ENCODE measurements at places on chromosomes 11 and 22.

DNA sequence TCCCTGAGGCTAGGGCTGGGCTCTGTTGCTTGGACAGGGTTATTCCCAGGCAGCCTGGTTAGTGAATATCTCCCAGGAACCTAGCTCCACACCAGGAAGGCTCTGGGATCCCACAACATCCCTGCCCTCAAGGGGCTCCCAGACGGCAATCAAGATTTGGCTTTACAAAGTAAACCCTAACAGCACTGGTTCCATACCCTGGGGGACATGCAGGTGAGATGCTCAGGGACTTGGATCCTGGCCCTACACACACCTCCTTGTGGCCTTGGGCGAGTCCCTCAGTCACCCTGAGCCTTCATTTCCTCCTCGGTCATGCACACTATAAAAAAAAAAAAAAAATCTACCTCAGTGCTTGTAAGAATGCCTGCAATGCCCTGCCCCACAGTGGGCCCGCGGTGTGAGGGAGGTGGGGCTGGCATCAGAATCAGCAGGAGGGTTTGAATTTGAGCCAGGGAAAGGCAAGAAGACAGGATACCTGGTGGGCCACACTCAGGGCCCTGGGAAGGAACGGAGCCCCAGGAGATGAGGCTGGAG is 86.3 kb downstream of the MORC2 start:
- DNase-seq: no peak

GRCh38 chr22:49629586-49630447 is 197.9 kb downstream of the BRD1 start:
- no peak for DNase-seq

GRCh38 chr11:17463546-17464174 is 13.0 kb downstream of the ABCC8 start:
- no peak for DNase-seq

DNA sequence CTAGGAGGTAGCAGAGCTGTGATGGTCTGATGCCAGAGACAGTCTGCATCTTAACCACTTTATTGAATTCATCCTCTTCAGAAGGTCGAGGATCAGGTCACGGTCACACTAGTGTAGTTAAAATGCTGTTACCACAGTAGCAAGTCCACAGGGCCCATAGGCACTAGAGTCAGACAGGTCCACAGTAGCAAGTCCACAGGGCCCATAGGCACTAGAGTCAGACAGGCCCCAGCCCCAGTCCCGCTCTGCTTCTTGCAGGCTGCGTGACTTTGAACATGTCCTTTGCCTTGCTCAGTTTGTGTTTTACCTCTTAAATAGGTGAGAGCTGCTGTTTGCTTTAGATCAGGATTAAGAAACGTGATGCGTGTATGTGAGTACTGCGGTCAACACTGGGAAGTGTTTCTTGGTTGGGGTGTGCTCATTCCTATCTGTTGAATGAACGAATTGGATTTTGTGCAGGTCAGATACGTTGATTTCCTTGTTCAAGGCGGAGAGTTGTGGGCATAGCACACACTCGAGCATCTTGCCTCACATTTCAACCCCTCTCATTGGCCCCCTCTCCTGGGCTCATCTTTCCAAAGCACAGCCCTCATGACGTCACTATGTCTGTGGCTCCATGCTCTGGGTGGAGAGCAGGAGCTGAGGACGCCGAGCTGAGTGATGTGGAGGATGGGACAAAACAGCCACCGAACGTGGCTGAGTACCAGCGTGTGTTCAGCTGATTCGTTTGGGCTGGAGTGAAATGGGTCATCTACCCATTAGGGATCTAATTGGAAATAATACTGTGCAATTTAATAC is 191.7 kb downstream of the TBC1D22A start:
- no peak for DNase-seq

DNA sequence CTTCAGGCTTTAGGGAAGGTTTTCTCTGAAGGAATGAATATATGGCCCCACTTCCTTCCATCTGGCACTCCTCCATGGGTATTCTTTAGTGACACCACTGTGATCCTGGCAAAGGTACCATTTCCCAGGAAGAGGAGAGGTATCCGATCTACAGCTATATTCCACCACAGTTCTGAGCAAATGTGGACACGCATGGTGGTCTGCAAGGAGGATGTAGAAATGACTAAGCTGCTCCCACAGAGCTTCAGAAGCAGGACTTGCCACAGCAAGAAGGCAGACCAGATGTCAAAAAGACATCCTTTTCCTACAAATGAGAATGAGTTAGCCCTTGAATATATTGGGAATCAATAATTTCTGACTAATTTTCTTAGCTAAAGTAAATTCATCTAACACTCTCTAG is 45.5 kb downstream of the ARFGAP2 start:
- DNase-seq: no peak

DNA sequence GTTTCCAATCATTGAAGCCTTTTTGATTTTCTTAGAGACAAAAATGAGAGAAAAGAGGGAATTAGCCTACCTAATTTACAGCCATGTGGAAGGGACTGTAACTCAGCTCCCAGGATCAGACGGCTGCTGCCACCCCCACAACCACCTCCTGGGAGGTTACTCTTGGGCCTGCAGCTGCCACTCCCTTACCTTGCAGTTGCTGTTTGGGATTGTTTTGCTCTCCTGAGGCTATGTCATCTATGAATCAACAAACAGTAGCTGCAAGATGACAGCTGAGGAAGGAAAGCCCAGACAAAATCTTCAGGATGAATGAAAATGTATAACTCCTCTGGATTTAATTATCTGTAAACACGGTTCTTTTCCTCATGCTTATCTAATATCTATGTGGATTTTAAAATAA is 28.0 kb upstream of the ZC3H12C start:
- DNase-seq: no peak

DNA sequence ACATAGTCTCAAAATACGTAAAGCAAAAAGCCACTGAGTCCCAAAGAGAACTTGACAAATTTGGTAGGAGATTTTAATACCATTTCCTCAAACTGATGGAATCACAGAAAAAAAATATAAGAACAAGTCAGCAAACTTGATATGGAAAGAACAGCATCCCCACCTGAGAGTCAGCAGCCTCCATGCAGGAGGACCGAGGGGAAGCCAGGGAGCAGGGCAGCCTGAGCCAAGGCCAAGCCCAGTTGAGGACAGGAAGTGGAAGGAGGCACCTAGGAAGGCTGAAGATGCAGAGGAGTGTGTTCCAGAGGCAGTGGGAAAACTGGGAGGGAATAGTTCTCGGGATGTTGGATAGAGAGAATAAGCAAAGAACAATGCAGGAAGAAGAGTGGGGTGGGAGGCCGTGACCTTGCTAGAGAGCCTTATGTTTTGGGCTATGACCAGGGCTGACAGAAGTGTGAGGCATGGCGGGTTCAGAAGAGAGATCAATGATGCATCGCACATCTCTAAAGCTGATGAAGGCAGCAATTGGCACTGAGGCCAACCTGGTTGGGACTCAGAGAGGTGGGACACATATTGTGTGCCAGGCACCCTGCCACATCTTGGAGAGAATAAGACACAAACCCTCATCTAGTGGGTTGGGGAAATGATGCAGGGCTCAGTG is 15.4 kb downstream of the APOA4 start:
- no peak for DNase-seq

DNA sequence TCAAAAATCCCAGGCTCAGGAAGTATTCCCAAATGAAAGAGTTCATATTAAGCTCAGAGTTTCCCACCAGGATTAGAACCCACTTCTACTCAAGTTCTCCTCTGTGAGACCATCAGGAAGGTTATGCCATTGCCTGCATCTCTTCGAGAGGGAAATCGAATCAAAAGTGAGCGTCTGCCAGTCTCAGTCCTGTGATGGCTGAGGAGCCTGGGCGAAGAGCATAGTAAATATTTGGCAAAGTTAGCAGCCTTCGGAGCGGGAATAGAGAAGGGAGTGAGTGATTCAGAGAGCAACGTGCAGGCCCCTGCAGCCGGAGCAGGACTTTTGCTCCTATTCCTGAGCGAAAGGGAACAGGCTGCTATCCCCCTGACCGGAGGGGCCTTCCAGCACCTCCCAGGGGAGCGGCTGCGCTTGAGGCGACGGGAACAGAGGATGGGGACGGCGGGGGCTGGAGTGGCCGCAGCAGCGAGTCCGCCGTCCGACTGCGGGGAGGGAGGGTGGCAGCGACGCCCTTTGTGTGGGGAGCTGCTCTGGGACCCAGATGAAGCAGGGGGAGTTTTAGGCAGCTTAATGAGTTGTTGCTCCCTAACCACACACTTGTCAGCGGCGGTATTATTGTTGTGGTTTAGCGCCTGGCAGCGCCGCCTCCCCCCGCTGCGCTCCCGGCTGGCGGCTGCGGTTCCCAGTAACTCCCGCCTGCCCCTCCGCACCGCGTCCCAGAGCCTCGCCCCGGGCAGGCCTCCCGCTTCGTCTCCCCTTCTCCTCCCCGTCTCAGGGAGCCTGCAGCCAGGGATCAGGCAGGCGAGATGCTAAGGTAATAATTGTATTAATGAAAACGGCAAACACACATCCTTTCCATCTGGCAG is 21.7 kb upstream of the NRGN start:
- no peak for DNase-seq

- no peak for DNase-seq
These were observed 41.7 kb downstream of the THAP12 start for GRCh38 chr11:76339221-76339620.

GRCh38 chr11:86218125-86219084 is 26.1 kb upstream of the EED start:
- peak; percentile 77 for DNase-seq

DNA sequence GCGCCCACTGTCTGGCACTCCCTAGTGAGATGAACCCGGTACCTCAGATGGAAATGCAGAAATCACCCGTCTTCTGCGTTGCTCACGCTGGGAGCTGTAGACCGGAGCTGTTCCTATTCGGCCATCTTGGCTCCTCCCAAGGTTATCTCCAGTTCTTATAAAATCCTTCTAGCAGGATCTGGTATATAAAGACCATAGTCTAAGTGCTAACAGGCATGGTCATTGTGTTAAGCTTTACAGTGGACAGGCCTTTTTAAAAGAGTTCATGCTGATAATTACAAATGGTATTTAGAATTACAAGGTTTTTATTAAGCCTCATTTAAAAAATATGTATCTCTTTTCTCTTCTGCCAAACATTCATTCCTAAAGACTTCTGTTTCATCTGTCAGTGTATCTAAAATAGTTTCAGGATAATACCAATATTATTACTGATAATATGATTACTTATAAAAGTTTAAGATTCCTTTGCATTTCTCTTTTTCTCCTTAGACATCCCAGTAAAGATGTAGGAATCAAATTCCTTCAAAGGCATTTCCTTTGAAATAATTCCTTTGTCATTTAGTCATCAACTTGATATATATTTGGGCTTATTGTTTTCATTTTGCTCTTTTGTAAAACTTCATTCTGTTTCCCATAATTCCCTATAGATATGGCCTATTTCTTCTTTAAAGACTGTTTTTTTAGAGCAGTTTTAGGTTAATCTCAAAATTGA is 20.7 kb downstream of the DDX10 start:
- no peak for DNase-seq

GRCh38 chr11:9639099-9639498 is 24.8 kb upstream of the SWAP70 start:
- DNase-seq: no peak

DNA sequence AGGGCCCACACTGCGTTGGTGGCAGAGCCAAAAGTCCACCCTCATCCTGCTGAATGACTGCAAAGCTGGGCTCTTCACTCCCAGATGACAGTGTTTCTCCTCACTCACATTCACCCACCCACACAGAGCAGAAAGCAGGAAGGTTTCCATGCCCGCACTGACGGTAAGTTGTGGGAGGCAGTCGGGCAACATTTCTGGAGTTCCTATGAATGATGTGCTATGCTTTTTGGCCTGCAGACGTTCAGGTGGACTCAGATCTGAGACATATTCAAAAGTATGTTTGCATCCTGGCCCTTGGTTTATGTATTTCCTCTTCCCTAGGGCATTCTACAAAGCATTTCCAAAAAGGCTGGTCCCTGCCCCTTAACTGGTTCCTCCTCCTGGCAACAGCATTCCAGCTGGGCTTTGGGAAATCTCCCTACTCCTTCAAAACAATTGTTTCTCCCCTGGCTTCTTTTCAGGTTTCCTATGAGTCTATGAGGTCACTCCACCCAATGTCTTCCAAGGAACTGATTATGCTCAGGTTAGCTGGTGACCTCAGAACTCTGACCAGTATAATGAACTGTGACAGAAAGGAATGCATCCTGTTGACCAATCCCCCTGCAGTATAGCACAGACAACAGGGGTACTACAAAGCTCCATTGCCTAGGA is 36.4 kb downstream of the PACSIN2 start:
- DNase-seq: no peak

DNA sequence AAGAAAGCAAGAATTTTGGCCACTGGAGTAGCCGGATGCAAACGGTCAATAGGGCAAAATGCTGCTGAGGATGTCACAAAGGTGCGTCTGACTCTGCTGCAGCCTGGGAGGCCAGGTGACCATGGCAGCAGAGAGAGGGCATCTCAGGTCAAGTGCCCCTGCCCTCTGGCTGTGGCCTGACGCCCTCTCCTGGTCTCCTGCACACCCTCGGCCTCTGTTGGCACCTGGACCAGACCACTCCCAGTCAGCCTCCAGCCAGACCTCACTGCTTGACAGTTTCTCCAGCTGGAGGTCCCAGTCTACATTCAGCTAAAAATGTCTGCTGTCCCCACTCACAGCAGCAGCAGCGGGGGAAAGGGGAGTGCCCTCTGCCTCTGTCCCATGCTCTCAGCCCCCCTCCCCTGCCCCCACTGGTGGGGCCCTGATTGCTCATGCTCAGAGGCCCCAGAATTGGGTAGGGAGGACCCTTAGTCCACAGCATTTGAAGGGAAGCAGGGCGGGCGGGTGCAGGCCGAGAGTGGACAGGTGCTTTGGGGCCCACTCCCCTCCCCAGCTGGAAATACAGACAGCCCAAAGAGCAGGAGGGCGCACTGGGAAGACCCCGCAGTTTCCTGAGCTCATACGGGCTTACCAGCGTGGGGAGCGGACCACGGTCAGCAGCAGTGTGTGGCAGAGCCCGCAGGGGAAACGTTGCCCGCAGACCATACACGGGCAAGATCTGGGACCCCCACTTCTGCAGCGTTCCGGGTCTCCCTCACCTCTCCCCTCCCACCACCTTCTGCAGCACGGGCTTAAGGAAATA is 1.6 kb upstream of the BRSK2 start:
- no peak for DNase-seq

GRCh38 chr22:42326801-42327200 is 56.3 kb upstream of the TCF20 start:
- DNase-seq: no peak

GRCh38 chr11:123261345-123262106 is 66.5 kb upstream of the CLMP start:
- DNase-seq: peak; percentile 52

- no peak for DNase-seq
These were observed 18.2 kb upstream of the C22orf42 start for GRCh38 chr22:32177221-32177765.

GRCh38 chr11:130609121-130610035 is 160.9 kb downstream of the ADAMTS15 start:
- DNase-seq: no peak

- no peak for DNase-seq
These were observed 2.7 kb upstream of the TMPRSS6 start for GRCh38 chr22:37112084-37112728.

- no peak for DNase-seq
These were observed 57.9 kb downstream of the UVRAG start for GRCh38 chr11:75872887-75873416.

GRCh38 chr11:80849253-80849652 is 1408.4 kb upstream of the TENM4 start:
- DNase-seq: no peak

- no peak for DNase-seq
These were observed 14.2 kb upstream of the CSRP3 start for GRCh38 chr11:19216021-19216420.

GRCh38 chr11:128481135-128481534 is 106.2 kb downstream of the ETS1 start:
- DNase-seq: no peak

- no peak for DNase-seq
These were observed 12.4 kb upstream of the DSCAML1 start for GRCh38 chr11:117809236-117810055.

- DNase-seq: no peak
These were observed 80.3 kb upstream of the SHISAL1 start for GRCh38 chr22:44393066-44393465.
